ENCODE measurements at places on chromosomes 3 and 15. TPM values are rescaled to one million over a fixed set of nuclear protein-coding genes. Genes with fewer than 3 reads are reported as not detected.

DNA sequence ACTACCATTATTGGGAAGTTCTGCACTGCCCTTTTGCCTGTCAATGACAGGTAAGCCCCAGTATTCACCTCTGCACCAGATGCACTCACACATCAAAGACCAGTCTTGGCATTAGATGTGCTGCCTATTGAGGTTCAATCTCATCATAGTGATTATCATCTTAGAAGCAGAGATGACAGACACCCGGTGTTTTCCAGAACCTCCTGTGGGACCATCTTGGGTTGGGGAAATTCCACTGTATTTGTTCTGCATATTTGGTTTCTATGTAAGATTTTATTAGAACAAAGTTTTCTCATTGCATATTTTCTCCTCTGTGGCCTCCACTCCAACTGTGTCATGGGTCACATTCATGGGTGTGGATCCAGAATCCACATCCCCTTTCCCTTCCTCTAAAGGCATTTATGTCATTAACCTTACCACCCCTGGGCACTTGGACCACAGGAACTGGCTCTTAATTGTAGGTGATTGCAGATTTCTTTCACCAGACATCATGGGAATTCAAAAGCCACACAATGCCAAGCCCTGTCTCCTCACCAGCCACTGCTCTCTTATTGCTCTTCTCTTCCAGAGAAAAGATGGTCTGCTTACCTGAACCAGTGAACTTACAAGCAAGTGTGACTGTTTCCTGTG lies 31.2 kb downstream of the PLA1A start:
- no peaks in the 10 kb centered on the region for H3K27me3 ChIP-seq
- no peaks in the 10 kb centered on the region for H3K36me3 ChIP-seq
- H3K4me3 ChIP-seq, result no peak overlapping the region
- no peak for DNase-seq
- peaks cover 7% of the 10 kb centered on the region for H3K4me1 ChIP-seq
- H3K27ac ChIP-seq, result no peak overlapping the region

Gene SH2D7
- polyA plus RNA-seq, result 0.15 TPM

Gene A4GNT
- polyA plus RNA-seq, result 0.34 TPM

Gene SPINK8
- polyA plus RNA-seq, result not detected

Gene GHSR
- 0.27 TPM for polyA plus RNA-seq

- H3K27ac ChIP-seq, result no peak overlapping the region
- no peak overlapping the region for H3K4me3 ChIP-seq
- H3K27me3 ChIP-seq, result no peaks in the 10 kb centered on the region
- no peak for DNase-seq
- H3K36me3 ChIP-seq, result no peaks in the 10 kb centered on the region
Measured at GRCh38 chr3:41956574-41956973, 5.3 kb downstream of the ULK4 start.

DNA sequence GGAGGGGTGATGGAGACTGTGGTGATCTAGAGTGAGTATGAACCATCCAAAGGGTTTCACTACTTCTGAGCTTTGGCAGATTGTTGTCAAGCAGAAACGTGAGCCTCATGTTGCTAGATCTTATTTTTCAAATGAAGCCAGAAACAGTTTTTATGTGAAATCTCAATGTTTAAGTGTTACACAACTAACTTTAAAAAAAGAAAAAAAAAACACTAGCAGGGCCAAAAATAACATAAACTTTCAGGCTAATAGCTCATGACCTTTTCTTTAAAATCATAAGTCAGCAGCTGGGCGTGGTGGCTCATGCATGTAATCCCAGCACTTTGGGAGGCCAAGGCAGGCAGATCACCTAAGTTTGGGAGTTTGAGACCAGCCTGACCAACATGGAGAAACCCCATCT lies 2.1 kb upstream of the HTR3D start:
- H3K4me1 ChIP-seq, result no peaks in the 10 kb centered on the region
- H3K27me3 ChIP-seq, result no peaks in the 10 kb centered on the region
- no peak overlapping the region for H3K27ac ChIP-seq
- no peaks in the 10 kb centered on the region for H3K36me3 ChIP-seq
- no peak for DNase-seq

- H3K4me1 ChIP-seq, result no peaks in the 10 kb centered on the region
- H3K4me3 ChIP-seq, result no peak overlapping the region
- H3K36me3 ChIP-seq, result no peaks in the 10 kb centered on the region
- H3K27ac ChIP-seq, result no peak overlapping the region
- no peaks in the 10 kb centered on the region for H3K27me3 ChIP-seq
Measured at GRCh38 chr3:32592011-32592410, 21.4 kb upstream of the DYNC1LI1 start.

- H3K27me3 ChIP-seq, result no peaks in the 10 kb centered on the region
- no peak overlapping the region for H3K27ac ChIP-seq
- no peaks in the 10 kb centered on the region for H3K36me3 ChIP-seq
- H3K4me3 ChIP-seq, result no peak overlapping the region
- no peaks in the 10 kb centered on the region for H3K4me1 ChIP-seq
- no peak for DNase-seq
Measured at GRCh38 chr3:18575573-18575972, 150.4 kb upstream of the SATB1 start.

Gene PLCL2
- polyA plus RNA-seq, result 1.8 TPM

Gene RASL12
- 2.8 TPM for polyA plus RNA-seq

Gene CAMK2N2
- 13.8 TPM for polyA plus RNA-seq

Gene DNASE1L3
- 0.38 TPM for polyA plus RNA-seq

Gene CCR1
- polyA plus RNA-seq, result 0.82 TPM

- no peak for DNase-seq
- H3K4me3 ChIP-seq, result no peak overlapping the region
- H3K27me3 ChIP-seq, result no peaks in the 10 kb centered on the region
- H3K4me1 ChIP-seq, result peaks cover 25% of the 10 kb centered on the region
- peak overlapping the region; percentile 46 for H3K27ac ChIP-seq
Measured at GRCh38 chr15:57529748-57530147, 62.0 kb upstream of the MYZAP start.

Gene GOLGA6B
- polyA plus RNA-seq, result not detected

Gene SORD
- 2.1 TPM for polyA plus RNA-seq

GRCh38 chr3:114328345-114328744 lies 34.5 kb downstream of the TIGIT start:
- no peak overlapping the region for H3K27ac ChIP-seq
- no peaks in the 10 kb centered on the region for H3K4me1 ChIP-seq
- H3K36me3 ChIP-seq, result peaks cover 5% of the 10 kb centered on the region
- H3K27me3 ChIP-seq, result no peaks in the 10 kb centered on the region
- no peak overlapping the region for H3K4me3 ChIP-seq

- peak; percentile 64 for DNase-seq
- H3K27me3 ChIP-seq, result no peaks in the 10 kb centered on the region
- H3K27ac ChIP-seq, result peak overlapping the region; percentile 93
- H3K4me1 ChIP-seq, result peaks cover 35% of the 10 kb centered on the region
- peak overlapping the region; percentile 40 for H3K4me3 ChIP-seq
- no peaks in the 10 kb centered on the region for H3K36me3 ChIP-seq
Measured at GRCh38 chr3:177358977-177359592, 161.8 kb upstream of the TBL1XR1 start.

DNA sequence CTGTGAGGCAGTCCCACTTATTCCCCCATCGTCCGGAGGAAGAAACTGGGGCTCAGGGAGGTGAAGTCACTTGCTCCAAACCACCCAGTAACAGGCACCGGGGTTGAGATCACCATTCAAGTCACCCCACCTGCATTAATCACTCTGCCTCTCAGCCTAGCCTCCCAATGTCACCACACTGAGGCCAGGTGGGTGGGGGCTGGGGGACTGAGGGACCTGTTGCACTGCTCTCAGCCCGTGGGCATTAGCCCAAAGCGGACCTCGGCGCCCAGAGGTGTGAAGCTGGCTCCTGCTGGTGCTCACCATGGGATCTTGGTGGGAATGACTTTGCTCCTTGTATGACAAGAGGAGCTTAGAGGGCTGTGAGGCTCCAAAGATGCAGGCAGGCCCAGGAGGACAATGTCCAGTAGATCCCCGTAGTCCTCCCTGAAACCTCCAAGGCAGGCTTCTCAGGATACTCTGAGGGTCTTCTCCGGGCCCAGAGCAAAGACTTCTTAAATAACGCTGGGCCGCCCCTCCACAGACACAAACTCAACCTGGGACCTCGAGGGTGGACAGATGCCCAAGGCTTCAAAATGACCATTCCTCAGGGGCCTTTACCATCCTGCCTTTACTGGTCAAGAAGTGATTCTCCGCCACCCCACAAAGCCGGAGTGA lies 1.7 kb downstream of the NT5DC2 start:
- H3K27ac ChIP-seq, result no peak overlapping the region
- H3K36me3 ChIP-seq, result no peaks in the 10 kb centered on the region
- peak; percentile 3 for DNase-seq
- no peak overlapping the region for H3K4me3 ChIP-seq

GRCh38 chr3:170730071-170730812 lies 139.8 kb downstream of the RPL22L1 start:
- no peaks in the 10 kb centered on the region for H3K36me3 ChIP-seq
- no peak overlapping the region for H3K4me3 ChIP-seq
- no peak for DNase-seq
- H3K27ac ChIP-seq, result no peak overlapping the region
- H3K27me3 ChIP-seq, result no peaks in the 10 kb centered on the region
- H3K4me1 ChIP-seq, result no peaks in the 10 kb centered on the region

- H3K36me3 ChIP-seq, result no peaks in the 10 kb centered on the region
- no peaks in the 10 kb centered on the region for H3K4me1 ChIP-seq
- no peak overlapping the region for H3K4me3 ChIP-seq
- no peak for DNase-seq
Measured at GRCh38 chr3:81592101-81592500, 169.3 kb downstream of the GBE1 start.

DNA sequence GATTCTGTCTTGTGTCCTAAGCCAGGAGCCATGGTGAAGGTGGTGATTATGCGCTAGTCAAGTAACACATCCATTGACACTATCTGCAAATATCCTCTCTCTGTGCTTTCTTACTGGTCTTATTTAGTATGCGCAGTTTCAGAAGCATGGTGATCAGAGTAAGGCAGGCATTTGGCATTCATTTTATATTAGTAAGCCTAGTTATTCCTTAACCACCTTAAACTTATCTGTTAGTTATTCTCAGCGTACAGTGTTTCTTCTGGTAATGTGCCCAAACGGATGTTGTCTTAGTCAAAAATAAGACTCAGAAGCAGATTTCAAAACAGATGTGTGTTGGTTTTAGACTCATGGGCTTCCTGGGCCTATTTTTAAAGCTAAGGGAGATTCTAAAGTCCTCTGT lies 329.2 kb downstream of the GRM7 start:
- no peaks in the 10 kb centered on the region for H3K27me3 ChIP-seq
- DNase-seq, result no peak
- H3K4me3 ChIP-seq, result no peak overlapping the region
- no peaks in the 10 kb centered on the region for H3K36me3 ChIP-seq
- no peak overlapping the region for H3K27ac ChIP-seq

DNA sequence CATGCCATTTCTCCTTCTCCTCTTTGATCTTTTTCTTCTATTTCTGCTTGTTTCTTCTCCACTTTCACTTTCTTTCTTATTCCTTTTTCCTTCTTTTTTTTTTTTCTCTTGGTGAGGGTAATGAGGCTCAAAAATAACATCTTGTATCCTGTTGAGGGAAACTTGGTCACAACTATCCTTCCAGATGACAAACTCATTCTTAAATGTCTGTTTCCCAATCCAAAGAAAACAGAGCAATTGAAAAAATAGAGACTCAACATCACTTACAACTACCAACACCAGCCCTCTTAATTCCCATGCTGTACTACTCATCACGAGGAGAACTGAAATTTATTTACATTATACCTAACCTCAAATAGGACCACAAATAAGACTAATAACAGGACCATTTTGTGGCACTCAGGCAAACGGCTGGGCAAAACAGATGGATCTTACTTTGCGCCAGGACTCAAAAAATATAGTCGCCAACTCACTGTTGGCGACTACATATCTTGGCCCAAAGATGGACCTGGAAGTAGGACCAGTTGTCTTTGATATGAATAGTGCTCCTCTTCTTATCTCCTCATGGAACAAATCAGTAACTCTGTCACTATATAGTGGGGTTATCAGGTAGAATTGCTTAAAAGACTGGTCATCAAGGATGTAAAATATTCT lies 343.9 kb downstream of the ZBTB20 start:
- H3K4me3 ChIP-seq, result no peak overlapping the region
- no peak for DNase-seq
- H3K27me3 ChIP-seq, result no peaks in the 10 kb centered on the region
- no peaks in the 10 kb centered on the region for H3K36me3 ChIP-seq
- H3K27ac ChIP-seq, result no peak overlapping the region

GRCh38 chr3:64074060-64074459 lies 50.8 kb upstream of the PSMD6 start:
- no peaks in the 10 kb centered on the region for H3K27me3 ChIP-seq
- H3K36me3 ChIP-seq, result no peaks in the 10 kb centered on the region
- no peak overlapping the region for H3K4me3 ChIP-seq
- no peak overlapping the region for H3K27ac ChIP-seq
- H3K4me1 ChIP-seq, result no peaks in the 10 kb centered on the region
- DNase-seq, result no peak

Gene PPP1R14D
- 0.72 TPM for polyA plus RNA-seq

DNA sequence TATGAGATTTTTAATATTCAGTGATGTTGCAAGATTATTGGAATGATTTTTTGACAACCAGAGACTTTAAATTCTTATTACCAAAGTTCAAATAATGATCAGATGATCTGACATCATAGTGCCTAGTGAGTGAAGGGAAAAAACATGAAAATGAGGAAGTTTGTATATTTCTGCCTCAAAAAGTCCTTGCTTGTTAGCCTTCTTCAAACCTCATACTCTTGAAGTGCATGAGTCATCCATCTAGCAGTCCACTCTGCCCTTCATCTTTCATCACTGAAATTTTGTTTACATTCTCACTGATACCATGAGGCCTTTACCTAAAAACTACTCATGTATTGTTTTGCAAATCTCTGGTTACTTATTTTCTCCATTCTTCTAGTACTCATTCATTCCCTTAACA lies 23.9 kb upstream of the OR5H6 start:
- H3K36me3 ChIP-seq, result no peaks in the 10 kb centered on the region
- H3K4me1 ChIP-seq, result no peaks in the 10 kb centered on the region
- H3K27me3 ChIP-seq, result no peaks in the 10 kb centered on the region
- no peak overlapping the region for H3K4me3 ChIP-seq
- H3K27ac ChIP-seq, result no peak overlapping the region

Gene NXPE3
- 3.3 TPM for polyA plus RNA-seq

Gene THAP10
- 0.87 TPM for polyA plus RNA-seq

DNA sequence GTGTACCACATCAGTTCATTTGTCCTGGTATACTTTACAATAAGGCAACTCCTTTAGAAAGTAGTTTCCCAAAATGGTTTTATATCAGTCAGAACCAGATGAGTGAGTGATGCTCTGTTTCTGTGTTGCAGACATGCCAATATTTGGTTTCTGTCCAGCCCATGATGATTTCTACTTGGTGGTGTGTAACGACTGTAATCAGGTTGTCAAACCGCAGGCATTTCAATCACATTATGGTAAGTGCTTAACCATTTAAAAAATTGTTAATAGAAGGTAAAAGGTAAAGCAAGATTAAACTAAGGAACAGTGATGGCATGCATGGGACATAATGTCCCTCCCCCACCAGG lies 40.0 kb upstream of the SCAANT1 start:
- H3K27me3 ChIP-seq, result no peaks in the 10 kb centered on the region
- H3K27ac ChIP-seq, result no peak overlapping the region
- H3K4me3 ChIP-seq, result no peak overlapping the region
- peaks cover 54% of the 10 kb centered on the region for H3K4me1 ChIP-seq
- DNase-seq, result no peak
- no peaks in the 10 kb centered on the region for H3K36me3 ChIP-seq

All from pancreas (tissue), 10 donors.